Renal cortex interstitium (tissue), 15 donors: ENCODE measurements at places on chromosomes 1 and 21. TPM values are rescaled to one million over a fixed set of nuclear protein-coding genes. Genes with fewer than 3 reads are reported as not detected.

Gene HLX
- polyA plus RNA-seq, result 8.6 TPM

Gene SERTAD4
- polyA plus RNA-seq, result 2.8 TPM

Gene GJC2
- polyA plus RNA-seq, result 0.56 TPM

Gene RGS18
- 2.2 TPM for polyA plus RNA-seq

Gene SLC2A5
- polyA plus RNA-seq, result 0.68 TPM

Gene CSMD2
- polyA plus RNA-seq, result 1.0 TPM

Gene LRRC3
- polyA plus RNA-seq, result 5.8 TPM

Gene C4BPB
- polyA plus RNA-seq, result 0.29 TPM

Gene B4GALT2
- 29.5 TPM for polyA plus RNA-seq

Gene FMO4
- 25.4 TPM for polyA plus RNA-seq

Gene LCE3D
- polyA plus RNA-seq, result not detected

Gene NECAP2
- 64.0 TPM for polyA plus RNA-seq

Gene RPTN
- not detected for polyA plus RNA-seq

Gene TFF3
- polyA plus RNA-seq, result 5.4 TPM

Gene OR2G6
- 0.11 TPM for polyA plus RNA-seq

Gene KANK4
- polyA plus RNA-seq, result 22.0 TPM

Gene BNIPL
- 1.6 TPM for polyA plus RNA-seq
